Fibroblast of mammary gland (primary cell): ENCODE measurements at places on chromosomes 7 and 10.

GRCh38 chr10:29026065-29026797 is 262.6 kb upstream of the LYZL1 start:
- DNase-seq, result no peak

DNA sequence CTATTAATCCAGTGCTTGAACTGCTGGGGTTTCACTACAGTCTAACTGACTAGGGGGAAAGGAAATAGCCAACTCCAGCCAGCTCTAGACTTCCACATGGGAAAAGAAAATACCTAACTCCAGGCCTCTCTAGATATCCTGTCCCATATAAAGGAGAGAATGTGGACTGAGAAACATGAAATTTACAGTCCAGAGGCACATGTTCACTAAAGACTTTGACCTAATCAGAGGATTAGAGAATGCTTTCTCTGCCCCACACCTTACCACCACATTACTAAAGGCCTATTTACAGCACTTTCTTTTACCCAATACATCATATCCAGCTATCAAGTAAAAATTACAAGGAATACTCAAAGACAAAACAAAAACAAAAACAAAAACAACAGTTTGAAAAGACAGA is 164.2 kb downstream of the PCLO start:
- DNase-seq, result no peak

DNA sequence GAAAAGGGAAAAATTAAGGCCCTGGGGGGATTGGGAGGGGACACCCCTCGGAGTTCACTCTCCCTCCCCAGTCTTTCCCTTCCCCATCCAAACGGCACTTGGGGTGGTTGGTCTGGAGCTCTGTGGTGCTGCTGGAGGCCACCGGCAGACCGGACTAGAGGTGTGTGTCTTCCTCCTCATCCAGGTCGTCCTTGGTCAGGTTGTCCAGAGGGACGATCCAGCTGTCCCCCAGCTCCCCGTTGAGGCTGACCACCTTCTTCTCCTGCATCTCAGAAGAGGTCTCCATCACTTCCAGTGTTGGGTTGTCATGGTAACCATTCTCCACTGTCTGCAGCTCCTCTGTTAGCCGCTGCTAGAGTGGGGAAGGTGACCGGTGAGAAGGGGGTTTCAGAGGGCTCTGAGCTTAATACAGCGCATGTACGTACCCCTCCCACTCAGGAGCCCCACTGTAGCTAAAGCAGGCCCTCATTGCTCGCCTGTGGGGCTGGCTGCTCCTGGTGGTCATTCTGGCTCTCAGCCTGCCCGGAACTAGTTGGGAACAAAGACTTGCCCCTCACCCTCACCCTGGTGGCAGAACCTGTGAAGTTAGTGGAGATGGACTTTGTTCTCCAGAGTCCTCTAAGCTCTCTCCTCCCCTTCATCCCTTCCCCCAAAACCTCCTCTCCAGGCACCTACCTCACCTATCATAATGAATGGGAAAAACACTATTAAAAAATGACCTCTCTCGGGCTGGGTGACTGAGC is 52.1 kb downstream of the PODXL start:
- DNase-seq, result no peak

DNA sequence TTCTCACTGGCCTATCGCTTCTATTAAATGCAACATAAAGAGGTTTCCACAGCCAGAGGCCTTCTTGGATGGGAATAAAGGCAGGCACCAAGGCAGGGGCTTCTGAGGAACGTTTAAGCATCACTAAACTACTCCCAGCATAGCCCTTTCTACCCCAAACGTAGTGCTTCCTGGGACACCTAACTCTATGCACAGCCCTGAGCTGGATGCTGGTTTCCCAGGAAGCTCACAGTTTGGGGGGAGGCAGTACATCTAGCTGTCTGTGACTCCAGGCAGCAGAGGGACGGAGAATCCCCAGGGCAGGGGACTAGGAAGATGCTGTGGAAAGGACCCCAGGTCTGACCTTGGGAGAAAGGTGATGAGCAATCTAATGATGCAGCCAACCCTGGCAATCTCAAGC is 192.8 kb upstream of the ZMIZ1 start:
- no peak for DNase-seq

GRCh38 chr10:89266721-89267453 is 15.3 kb upstream of the LIPA start:
- DNase-seq, result no peak

DNA sequence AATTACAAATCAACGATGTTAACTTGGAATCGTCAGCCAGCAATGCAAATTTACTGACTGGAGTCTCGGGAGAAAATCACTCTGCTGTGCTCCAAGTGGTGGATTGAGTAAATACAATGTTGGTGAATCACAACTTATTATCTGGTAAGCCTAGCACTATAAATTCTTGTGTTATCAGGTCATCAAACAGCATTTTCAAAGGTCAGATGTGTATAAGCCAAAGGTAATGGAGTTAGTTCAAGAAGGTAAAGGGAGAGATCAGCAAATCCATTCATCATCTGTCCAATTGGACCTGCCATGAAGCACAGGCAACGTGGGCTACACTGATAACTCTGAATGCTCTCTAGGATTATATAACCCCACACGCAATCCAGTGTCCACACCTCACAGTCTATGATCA is 13.9 kb downstream of the CUBN start:
- peak; percentile 51 for DNase-seq

GRCh38 chr7:136063326-136063666 is 86.1 kb upstream of the MTPN start:
- DNase-seq, result no peak

DNA sequence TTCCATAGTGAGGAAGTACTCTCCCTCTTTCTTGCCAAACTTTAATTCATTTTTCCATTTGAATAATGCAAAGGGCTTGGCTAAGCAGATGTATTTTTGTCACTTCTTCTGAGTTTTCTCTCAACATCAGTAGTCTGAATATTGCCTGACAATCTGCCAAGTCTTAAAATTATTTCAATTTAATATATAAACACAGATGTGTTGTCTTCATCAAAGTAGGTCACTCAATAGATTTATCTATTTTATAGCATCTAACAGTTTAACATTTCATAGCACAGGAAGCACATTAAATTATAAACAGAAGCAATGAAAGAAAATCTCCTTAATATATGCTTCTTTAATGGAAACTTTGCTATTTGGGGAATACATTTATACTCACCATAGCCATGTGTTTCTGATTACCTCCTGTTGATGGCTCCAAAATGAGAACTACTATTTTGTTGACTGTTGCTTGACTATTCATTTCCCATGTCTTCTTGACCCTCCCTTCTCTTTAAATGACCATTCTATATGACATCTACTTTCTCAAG is 4.5 kb downstream of the CPED1 start:
- peak; percentile 71 for DNase-seq
